ENCODE measurements at places on chromosomes 2 and 18. TPM values are rescaled to one million over a fixed set of nuclear protein-coding genes. Genes with fewer than 3 reads are reported as not detected.

Gene PSMA8
- 0.21 TPM for polyA plus RNA-seq

DNA sequence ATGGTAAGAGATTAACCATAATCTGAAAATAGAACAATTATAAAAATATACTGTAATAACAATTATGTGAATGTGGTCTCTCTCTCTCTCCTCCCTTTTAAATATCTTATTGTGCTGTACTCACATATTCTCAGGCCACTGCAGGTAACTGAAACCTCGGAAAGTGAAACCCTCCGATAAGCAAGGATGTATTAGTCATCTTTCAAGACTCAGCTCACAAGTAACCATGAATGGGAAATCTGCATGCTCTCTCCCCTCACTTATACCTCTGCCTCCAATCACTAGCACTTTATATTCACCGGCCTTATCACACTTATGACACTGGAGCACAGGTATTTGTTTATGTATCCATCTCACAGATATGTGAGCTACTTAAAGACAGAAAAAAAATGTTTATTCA lies 139.7 kb downstream of the LRP2 start:
- no peak for DNase-seq

- no peak for DNase-seq
Observed at GRCh38 chr18:75343389-75343788, 84.1 kb downstream of the SMIM21 start.

DNA sequence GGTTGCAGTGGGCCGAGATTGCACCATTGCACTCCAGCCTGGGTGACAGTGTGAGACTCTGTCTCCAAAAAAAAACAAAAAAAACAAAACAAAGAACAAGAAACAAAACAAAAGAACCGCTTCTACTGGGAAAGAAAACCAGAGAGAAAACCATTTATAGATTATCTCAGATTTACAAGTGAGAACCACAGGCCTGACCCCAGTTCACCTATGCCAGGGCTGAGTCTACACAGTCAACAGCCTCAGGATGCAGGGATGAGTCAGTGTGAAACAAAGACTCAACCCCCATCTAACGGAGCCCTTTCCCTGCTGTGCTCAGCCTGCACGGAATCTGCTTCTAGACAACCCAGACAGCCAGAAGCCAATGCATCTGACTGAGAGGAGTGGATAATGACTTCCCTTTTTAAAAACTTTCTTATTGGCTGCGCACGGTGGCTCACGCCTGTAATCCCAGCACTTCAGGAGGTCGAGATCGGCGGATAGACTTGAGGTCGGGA lies 25.5 kb upstream of the YWHAQ start:
- no peak for DNase-seq

- DNase-seq = no peak
Observed at GRCh38 chr18:40013001-40013609, 1941.9 kb upstream of the PIK3C3 start.

- no peak for DNase-seq
Observed at GRCh38 chr2:64649626-64650025, 4.1 kb downstream of the SERTAD2 start.

DNA sequence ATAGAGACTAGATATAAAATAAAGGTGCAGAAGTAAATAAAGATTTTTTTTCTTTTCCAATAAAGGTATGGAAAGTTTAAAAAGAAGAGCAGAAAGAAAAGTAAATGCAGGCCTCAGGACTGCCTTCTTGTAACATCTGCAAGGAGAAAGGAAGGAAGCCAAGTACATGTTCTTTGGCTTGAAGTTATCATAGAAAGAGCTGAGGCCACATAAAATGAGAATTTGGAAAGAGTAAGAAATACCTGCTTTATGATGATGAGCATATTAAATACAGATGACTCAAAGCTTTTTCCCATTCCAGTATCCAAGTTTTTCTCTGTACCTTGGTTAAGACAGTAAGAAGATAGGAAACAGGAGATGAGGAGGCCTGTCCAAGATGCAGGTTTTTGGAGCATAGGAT lies 25.3 kb upstream of the UBE2E3 start:
- no peak for DNase-seq

DNA sequence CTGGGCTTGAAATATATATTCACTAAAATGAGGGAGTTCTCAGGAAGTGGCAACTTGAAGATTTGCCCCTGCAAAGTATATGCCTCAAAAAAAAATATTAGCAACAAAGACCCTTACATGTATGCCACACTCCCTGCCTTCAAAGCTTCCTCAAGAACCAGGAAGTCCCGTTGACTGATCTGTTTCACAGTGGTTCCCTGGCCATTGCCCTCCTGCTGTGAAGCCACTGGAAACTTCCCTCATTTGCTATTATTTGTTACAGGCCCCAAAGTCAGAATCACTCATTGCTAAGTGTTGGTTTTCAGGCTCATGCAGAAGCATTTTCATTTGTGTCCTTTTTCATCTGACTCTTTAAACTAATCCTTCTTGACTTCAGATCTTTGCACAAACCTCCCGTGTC lies 421.5 kb downstream of the ZNF521 start:
- DNase-seq = no peak
